Hair follicle dermal papilla cell (primary cell): ENCODE measurements at places on chromosomes 2 and 18. TPM values are rescaled to one million over a fixed set of nuclear protein-coding genes. Genes with fewer than 3 reads are reported as not detected.

The PRSS56 gene
- not detected in 2 replicates for total RNA-seq

The CPLX4 gene
- total RNA-seq, result 0.16 and 0.24 TPM in 2 replicates

The SCN3A gene
- not detected in 2 replicates for total RNA-seq

The FSHR gene
- not detected in 2 replicates for total RNA-seq

The ASXL3 gene
- total RNA-seq, result 1.3 and 1.6 TPM in 2 replicates
